ENCODE measurements at places on chromosomes 7 and 10.

DNA sequence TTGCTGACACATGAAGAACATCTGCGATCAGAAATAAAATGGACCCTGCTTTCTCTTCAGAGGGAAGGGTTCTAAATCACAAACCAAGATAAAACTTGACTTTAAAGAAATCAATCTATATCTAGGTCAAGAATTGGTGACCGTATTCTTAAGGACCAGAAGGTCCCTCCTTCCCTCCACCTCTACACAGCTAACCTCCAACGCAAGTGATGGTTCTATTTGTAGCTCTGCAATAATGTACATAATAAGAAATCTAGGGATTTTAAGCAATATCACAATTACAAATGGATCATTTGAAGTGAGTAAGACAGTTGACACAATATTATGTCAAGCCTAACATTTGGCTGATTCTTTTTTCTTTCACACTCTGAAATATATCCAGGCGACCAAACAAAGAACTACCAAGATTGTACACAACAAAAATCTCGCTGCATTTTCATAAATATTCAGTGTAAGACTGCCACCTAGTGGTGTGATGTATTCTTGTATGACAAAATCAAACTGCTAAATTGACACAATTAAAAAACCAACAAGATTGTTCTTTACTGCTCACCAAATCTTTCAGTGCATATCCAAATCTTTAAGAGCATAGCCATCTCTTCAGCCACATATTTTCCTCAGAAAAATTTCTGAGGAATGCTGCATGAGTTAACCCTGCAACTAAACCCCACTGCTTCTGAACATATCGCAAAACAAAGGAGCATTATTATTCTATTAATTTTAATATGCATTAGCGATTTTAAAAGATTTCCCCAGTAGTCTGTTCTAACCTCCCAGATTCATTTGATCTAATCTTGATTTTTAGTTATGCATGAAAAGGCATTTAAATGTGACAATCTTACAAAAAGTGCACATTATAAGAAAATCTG, 44.5 kb downstream of the ICA1 start:
- peak; percentile 83 for DNase-seq

DNA sequence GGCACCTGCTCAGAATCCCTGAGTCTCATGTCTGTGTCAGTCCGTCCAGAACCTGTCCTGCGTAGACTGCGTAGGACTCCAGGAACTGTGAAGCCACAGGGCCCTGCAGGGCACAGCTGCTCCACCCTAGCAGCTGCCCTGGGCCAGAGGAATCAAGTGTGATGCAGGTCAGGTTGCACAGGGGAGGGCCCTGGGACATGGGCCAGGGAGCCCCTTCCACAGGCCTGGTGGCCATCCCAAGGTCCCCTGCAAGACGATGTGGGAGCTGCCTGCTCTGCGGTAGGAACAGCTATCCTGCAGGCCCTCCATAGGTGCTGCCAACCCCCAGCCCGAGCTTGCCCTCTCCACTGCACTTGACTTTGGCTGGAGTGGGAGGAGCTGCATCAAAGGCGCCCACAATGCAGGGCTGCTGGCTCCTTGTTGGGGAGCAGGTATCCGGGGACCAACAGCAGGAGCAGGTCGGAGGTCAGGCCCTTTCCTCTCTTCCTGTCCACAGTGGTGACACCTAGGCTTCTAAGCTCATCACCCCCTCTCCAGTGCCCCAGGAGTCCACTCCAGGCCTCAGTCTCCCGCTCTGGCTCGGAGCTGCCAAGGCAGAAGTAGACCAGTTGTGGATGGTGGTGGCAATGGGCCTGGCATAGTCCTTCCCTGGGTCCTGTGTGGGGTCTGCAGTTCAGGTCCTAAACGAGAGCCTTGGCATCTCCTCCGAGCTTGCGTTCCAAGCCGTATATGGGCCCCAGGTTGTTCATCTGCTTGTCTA, 149.1 kb downstream of the MAPK8 start:
- DNase-seq, result no peak

DNA sequence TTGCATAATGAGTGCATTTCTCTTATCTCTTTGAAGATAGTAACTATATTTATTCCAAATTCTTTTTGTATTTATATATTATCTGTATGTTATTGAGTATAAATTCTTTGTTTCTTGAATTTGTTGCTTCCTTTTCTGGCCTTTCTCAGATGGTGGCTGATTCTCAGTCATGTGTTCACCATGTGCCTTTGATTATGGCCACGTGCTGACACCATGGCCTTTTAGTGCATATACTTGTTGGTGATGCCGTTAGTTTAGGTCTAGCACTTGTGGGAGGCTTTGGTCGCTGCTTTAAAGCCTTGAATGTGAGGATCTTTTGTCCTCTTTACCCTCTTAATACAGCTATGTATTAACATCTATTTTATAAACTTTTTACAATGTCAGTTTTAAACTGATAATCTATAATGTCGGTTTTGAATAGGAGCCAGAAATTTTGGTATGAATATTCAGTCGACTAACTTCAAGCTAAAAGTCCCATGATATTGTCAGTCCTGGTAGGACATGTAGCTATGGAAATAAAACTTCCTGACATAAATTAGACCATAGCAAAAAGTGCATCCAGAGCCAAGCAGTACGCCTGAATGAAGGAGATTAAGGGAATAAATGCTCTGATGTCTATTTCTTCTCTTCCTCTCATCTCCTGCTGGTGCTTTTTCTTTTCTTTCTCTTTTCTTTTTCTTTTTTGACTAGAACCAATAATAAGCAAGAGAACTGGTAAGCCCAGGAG, 130.3 kb downstream of the GNAI1 start:
- DNase-seq, result no peak

DNA sequence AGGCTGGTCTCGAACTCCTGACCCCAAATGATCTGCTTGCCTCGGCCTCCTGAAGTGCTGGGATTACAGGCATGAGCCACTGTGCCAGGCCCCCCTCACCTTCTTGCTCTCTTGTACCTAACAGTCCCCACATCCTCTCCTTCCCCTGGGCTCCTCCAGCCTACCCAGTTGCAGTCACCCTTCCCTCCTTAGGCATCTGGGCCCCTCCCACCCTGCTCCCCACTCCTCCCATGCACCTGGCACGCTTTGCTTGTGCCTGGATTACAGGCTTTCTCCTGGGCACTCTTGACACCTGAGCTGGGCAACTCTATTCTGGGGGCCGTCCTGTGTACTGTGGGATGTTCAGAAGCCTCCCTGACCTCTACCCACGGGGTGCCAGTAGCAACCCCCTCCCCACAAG, 3.0 kb downstream of the CLDN15 start:
- DNase-seq, result no peak

Measured in cardiac muscle cell (in vitro differentiated cells and primary cell).